ENCODE measurements at places on chromosomes 12 and 14.

- DNase-seq: no peak
These were observed 76.9 kb upstream of the TMEM263 start for GRCh38 chr12:106878804-106879203.

DNA sequence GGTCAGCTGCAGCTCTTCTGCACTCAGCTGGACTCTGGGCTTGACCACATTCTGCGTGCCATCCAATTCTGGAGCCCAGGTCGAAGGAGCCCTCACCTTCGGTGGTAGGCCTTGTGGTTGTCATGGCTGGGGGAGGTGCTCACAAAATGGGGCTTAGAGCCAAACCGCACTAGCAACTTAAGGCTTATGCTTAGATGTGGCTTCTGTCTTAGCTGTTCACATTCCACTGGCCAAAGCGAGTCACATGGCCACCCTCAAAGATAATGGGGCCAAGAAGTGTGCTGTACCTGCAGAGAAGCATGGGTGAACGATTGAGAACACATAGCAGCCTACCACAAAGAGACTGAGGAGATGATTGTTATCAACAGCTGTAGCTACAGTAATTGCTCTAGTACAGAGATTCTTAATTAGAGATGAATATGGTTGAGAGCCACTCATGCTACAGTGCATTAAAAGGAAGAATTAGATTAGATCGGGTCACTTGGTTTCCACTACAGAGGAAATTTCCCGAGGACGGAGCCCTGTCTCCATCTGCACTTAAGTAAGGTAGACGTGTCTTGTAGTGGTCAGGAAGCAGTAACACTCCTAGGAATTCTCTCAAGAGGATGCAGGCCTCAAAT lies 334.6 kb upstream of the FKBP4 start:
- DNase-seq: no peak

DNA sequence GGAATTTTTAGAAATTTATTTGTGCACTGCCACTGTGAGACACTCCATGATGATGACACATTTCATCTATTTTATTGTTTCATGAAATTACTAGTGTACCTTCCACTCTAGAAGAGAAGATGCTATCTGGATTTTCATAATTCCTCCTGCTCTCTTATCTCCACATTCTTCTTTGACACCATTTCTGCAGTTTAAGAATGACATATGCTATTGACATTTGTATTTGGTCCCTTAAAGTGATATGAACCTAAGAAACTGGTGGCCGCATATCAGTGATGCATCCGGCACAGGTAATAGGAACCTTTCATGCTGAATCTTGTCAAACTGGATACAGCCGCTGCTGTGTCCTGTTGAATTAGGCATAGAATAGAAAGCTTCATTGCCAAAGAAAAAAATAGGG lies 696.3 kb downstream of the TMEM121 start:
- no peak for DNase-seq

- no peak for DNase-seq
These were observed 50.4 kb downstream of the CYP46A1 start for GRCh38 chr14:99734406-99735051.

GRCh38 chr12:40946612-40947194 lies 241.4 kb upstream of the PDZRN4 start:
- DNase-seq: no peak

- no peak for DNase-seq
These were observed 379.4 kb downstream of the ZFP36L1 start for GRCh38 chr14:68413509-68413908.

- DNase-seq: no peak
These were observed 51.8 kb downstream of the FAM222A start for GRCh38 chr12:109765446-109765810.

DNA sequence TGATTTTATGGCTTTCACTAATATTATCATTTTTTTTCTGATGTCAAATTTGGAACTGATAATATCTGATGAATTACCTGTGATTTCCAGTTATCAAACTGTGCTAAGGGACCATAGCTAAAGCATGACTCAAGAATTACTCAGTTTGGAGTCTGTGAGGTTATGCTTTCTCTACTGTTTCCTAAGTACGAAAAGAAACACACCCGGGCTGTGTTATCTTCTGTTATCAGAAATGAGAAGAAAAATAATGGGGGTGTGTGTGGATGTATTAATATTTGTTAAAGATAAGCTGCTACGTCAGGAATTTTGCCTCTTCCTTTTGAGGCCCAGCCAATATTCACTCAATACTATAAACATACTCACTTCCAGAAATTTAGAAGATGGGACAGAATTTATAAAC lies 1401.9 kb upstream of the FLRT2 start:
- DNase-seq: no peak

DNA sequence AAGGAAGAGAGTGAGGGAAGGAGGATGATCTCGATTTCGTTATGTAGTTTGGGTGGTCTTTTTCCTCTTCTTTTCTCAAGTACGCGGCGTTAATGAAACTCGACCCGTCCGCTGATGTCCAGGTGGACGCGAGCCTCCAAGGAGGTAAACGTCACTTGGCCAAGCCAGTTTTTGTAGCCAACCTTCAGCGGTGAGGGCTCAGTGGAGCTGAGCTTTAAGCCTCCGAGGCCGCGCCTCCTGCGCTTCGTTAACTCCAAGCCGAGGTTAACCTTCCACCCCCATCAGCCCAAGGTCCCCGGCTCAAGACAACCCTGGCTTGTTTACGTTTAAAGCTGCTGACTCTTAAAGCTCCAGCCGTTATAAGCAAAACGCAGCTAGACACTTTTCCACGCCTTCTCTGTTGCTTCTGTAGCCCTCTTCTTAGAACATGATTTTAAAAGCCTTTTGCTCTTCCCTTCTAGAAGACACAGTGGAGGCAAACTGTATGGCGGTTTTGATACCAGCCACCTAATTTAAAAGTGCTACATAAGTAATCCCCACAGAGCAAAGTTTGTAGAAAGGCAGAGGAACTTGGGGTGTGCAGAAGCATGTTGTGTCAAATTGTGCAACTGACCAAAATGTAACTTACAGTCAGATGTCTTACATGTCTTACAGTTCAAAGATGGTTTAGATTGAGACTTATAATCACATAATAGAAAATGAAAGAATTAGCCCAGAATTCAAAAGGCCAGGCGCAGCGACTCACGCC lies 923 bp upstream of the ITPR2 start:
- no peak for DNase-seq

- no peak for DNase-seq
These were observed 37.3 kb upstream of the E2F7 start for GRCh38 chr12:77102691-77103090.

DNA sequence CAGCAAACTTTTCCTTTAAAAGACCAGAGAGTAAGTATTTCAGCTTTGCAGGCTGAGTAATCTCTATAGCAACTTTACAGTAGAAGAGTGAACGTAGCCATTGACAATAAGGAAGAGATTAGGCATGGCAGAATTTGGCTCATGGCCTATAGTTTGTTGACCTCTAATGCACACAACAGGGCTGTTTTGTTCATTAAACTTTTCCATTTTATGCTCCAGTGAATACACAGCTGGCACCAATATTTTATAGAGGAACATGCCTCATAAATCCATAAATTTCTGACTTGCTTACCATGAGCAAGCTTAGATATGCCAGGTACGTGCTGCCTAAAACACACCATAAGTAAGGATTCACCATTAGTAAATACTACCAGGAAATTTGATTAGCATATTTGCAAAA lies 609.0 kb upstream of the STXBP6 start:
- no peak for DNase-seq

DNA sequence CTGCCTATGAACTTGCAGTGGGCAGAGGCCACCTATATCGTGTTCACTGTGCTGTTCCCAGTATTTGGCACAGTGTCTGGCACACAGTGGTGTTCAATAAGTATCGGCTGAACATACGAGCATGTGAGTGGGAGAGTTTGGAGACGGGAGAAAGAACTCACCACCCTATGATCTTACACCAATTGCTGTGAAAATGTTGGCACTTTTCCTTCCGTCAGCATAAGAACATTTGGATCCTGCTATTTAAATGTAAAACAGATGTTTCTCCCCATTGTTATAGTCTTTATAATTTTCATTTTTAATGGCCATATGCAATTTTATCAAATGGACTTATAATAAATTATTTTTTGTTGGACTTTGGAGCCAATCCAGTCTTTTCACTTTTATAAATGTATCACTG lies 144.4 kb downstream of the EFCAB11 start:
- DNase-seq: no peak

DNA sequence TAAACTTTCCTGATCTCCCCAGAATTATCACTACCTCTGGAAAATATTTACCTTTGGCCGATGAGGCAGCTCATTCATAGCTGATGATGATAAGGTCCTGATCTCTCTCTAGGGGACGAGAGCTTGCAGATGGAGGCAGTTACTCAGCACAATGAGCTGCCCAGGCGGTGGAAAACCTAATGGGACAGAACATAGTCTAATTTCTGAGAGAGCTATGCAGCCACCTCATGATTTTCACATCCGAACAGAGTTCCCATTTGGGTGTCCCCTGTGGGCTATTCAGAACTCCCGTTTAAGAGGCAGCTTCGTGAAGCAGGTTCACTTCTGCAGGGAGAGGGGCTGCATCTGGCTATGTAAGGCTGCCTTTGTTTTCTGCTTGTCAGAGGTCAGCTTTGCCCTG lies 724.6 kb upstream of the TMEM132C start:
- no peak for DNase-seq
